ENCODE measurements at places on chromosomes 6 and 20.
A peak's percentile ranks its signal among the peaks of the same experiment; 100 is the strongest.

- DNase-seq: no peak
Observed at GRCh38 chr6:44475417-44475778, 87.9 kb downstream of the CDC5L start.

DNA sequence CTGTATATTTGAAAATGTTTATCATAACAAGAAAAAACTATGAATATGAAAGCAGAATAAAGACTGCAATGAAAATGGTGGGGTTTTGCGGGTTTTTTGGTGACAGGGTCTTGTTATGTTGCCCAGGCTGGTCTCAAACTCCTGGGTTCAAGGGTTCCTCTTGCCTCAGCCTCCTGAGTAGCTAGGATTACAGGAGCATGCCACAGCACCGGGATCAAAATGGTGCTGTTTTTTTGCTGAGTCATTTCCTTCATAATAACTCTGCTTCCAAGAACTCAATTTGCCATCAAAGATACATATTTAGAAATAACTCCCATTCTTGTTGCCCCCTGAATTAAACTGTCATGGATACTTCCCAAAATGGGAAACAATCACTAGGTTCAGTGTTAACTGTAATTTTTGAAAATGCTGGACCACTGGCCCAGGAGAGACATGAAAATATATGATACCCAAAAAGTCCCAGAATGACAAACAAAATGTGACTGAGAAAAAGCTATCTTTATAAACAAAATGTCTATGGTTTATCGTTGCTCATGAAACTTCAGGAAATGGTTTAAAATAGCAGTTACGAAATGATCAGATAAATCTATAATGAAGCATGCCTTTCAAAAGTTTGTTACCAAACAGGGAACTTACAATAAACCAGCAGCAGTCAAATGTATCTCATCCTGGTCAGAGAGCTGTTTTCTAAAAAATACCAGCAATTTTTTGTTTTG is 32.2 kb downstream of the ILRUN start:
- peak; percentile 88 for DNase-seq

GRCh38 chr6:47235964-47236760 is 73.5 kb downstream of the TNFRSF21 start:
- DNase-seq: no peak

GRCh38 chr6:147660334-147661311 is 152.1 kb downstream of the SAMD5 start:
- DNase-seq: no peak

All from hematopoietic multipotent progenitor cell treated with erythropoietin and hydrocortisone succinate and interleukin-3 and kit ligand, for 15 days (in vitro differentiated cells).